ENCODE measurements at places on chromosomes 3 and 15.

DNA sequence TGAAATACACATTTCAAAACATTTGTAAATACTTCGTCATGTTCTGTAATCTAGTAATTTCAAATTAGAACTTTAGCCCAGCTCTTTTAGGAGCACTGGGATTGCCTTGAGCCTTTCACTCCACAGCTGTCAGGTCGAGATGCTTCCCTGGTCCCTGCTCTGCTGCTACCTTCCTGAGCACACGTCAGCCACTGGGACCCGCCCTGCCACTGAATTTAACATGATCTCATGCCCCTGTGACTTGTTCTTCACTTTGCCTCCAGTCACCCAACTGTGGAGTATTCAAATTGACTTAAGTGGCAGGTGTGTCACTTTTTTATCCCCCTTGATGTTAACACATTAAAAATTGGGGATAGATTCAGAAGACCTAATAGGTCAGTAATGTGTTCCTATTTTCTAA, 3.3 kb downstream of the ARRDC4 start:
- H3K27ac ChIP-seq: no peak overlapping the region
- no peak overlapping the region for H3K4me3 ChIP-seq
- peaks cover 14% of the 10 kb centered on the region for H3K4me1 ChIP-seq
- H3K27me3 ChIP-seq: no peaks in the 10 kb centered on the region
- H3K36me3 ChIP-seq: no peaks in the 10 kb centered on the region
- DNase-seq: no peak

- no peaks in the 10 kb centered on the region for H3K27me3 ChIP-seq
- no peaks in the 10 kb centered on the region for H3K36me3 ChIP-seq
- DNase-seq: no peak
- no peak overlapping the region for H3K27ac ChIP-seq
- no peaks in the 10 kb centered on the region for H3K4me1 ChIP-seq
Measured at GRCh38 chr15:25777037-25777436, 86.1 kb downstream of the ATP10A start.

GRCh38 chr3:147400111-147400510, 6.2 kb downstream of the ZIC4 start:
- no peaks in the 10 kb centered on the region for H3K36me3 ChIP-seq
- peaks cover 7% of the 10 kb centered on the region for H3K4me1 ChIP-seq
- DNase-seq: no peak
- peaks cover 100% of the 10 kb centered on the region for H3K27me3 ChIP-seq
- H3K4me3 ChIP-seq: no peak overlapping the region
- no peak overlapping the region for H3K27ac ChIP-seq

DNA sequence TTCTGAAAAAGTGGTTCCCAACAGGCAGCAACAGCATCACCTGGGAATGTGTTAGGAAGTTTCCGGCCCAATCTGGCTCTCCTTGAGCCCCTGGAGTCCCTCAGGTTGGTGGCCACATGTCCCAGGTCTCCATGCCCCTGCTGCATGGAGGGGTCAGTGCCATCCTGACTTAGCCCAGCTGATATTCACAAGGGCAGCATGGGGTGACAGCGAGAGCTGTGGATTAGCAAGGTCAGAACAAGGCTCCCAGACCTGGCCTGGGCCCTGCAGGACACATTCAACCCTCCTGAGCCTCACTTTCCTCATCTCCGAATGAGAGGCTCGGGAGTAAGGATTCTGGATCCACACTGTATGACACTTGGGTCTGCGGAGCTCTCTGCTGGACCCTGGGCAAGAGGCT, 243.8 kb upstream of the TLE3 start:
- DNase-seq: no peak
- H3K4me1 ChIP-seq: peaks cover 12% of the 10 kb centered on the region
- H3K27ac ChIP-seq: no peak overlapping the region
- no peak overlapping the region for H3K4me3 ChIP-seq

DNA sequence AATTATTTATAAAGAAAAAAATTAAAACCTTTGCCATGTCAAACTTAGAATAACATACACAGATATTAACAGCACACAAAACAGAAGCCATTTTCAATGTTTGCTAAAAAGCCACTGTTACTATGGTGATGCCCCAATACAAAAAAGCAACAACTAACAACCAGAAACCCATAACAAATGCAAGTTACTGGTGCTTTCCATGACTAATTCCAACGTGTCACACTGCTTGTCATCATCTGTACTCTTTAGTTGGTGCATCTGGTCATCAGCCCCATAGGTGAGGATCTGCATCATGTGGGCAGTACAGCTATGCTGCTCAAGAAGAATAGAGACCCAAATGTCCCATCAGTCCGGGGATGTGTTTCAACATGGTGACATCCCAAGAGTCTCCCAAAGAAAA, 52.8 kb downstream of the ATP8B4 start:
- H3K4me3 ChIP-seq: no peak overlapping the region
- DNase-seq: no peak
- no peaks in the 10 kb centered on the region for H3K27me3 ChIP-seq
- no peak overlapping the region for H3K27ac ChIP-seq
- no peaks in the 10 kb centered on the region for H3K36me3 ChIP-seq

- H3K4me1 ChIP-seq: peaks cover 12% of the 10 kb centered on the region
- no peak overlapping the region for H3K4me3 ChIP-seq
- H3K27me3 ChIP-seq: no peaks in the 10 kb centered on the region
Measured at GRCh38 chr3:134428401-134428800, 54.2 kb upstream of the AMOTL2 start.

GRCh38 chr3:195753581-195753980, 32.8 kb downstream of the MUC20 start:
- no peak overlapping the region for H3K27ac ChIP-seq
- H3K27me3 ChIP-seq: no peaks in the 10 kb centered on the region
- H3K36me3 ChIP-seq: no peaks in the 10 kb centered on the region
- DNase-seq: no peak
- H3K4me3 ChIP-seq: no peak overlapping the region

GRCh38 chr3:37591116-37591781, 270.4 kb upstream of the CTDSPL start:
- H3K4me1 ChIP-seq: peaks cover 4% of the 10 kb centered on the region
- peak overlapping the region; percentile 83 for H3K27ac ChIP-seq
- no peak overlapping the region for H3K4me3 ChIP-seq
- H3K27me3 ChIP-seq: no peaks in the 10 kb centered on the region
- no peak for DNase-seq

GRCh38 chr3:173983343-173983742, 585.8 kb downstream of the NLGN1 start:
- no peak overlapping the region for H3K4me3 ChIP-seq
- H3K27me3 ChIP-seq: no peaks in the 10 kb centered on the region
- no peak for DNase-seq
- no peaks in the 10 kb centered on the region for H3K4me1 ChIP-seq
- H3K27ac ChIP-seq: no peak overlapping the region

GRCh38 chr3:52649461-52650210, 36.1 kb downstream of the PBRM1 start:
- DNase-seq: no peak
- H3K36me3 ChIP-seq: peaks cover 96% of the 10 kb centered on the region
- H3K27me3 ChIP-seq: no peaks in the 10 kb centered on the region
- no peaks in the 10 kb centered on the region for H3K4me1 ChIP-seq
- H3K4me3 ChIP-seq: no peak overlapping the region

Measured in tibial nerve (tissue), 4 donors.